ENCODE measurements at places on chromosomes 1 and 21.

GRCh38 chr1:65429806-65430205 is 9.3 kb downstream of the LEPR start:
- peak; percentile 91 for DNase-seq

GRCh38 chr1:15849775-15850324 is 2.3 kb downstream of the SPEN start:
- DNase-seq, result peak; percentile 53

DNA sequence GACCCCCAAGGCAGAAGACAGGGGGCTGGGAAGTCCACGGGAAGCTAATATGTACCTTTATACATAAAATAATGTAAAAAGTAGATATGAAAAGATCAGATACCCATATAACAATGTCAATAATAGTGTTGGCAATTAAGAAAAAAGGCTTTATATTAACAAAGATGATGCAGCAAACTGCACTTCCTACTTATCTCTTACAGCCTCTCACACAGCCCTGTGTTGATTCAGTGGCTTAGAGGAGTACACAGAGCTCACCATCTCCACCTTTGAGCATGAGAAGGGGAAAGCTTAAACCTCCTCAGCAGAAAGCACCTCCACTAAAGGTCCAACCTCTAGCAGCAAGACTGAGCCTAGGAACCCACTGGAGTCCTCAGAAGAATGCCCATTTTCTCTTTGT is 7.2 kb upstream of the VSIG8 start:
- no peak for DNase-seq

DNA sequence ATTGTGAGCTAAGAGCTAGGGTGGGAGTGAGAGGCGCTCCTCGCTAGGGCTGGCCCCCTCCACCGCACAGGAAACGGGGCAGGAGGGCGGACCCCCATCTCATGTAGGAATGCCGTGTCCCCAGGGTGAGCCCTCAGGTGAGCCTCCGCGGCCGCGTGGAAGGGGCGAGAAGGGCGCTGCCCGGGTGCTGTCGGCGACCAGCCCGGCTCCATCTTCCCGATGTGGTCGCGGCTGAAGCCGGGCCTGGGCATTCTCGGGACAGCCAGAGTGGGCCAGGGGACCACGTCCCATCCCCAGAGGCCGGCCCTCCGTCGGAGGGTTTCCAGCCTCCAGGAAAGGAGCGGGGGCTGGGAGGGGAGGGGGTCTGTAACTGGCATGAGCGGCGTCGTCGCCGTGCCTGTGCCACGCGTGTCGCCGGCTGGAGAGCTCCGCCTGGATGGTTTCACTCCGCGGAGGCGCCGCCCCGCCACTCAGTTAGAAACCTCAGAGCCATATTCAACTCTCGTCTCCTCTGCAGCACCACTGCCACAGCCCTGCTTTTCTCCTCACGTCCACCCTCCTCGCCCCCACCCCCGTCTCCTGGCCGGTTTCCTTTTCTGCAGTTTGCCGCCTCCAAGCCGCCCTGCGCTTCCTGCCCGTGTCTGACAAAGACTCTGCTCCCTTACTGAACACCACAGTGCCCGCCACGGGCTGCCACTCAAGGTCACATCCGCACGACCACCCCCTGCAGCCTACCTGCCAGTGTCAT is at the start of gene TMEM269:
Gene TMEM269, plus strand, starts transcription at position 46 of the 748 bp plus-strand sequence. CDS start 4,903 bp downstream, outside the sequence.
- peak; percentile 10 for DNase-seq

- peak; percentile 76 for DNase-seq
Measured at GRCh38 chr21:33286600-33287456, 20.7 kb downstream of the IL10RB start.

DNA sequence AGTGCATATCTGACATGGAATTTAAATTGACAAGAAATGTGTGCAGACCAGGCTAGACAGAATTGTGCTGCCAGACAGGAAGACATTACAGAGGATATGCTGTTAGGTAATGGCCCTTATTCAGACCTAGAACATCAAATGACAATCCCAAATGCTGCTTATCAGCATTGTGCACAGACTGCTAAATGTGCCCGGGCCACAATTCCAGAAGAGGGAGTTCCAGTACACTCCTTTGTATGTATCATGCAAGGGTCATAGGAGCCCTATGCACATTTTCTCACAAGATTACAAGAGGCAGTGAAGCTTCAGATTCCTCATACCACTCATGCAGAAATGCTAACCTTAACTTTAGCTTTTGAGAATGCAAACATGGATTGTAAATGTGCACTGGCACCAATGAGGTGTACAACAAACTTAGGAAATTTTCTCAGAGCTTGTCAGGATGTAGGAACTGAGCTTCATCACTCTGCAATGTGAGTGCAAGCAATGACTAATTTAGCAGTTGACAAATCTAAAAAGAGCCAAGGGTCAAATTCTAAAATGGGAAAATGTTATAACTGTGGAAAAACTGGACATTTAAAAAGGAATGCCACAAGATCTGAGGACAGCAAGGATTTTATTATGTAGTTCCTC is 273.5 kb downstream of the COL11A1 start:
- peak; percentile 3 for DNase-seq

DNA sequence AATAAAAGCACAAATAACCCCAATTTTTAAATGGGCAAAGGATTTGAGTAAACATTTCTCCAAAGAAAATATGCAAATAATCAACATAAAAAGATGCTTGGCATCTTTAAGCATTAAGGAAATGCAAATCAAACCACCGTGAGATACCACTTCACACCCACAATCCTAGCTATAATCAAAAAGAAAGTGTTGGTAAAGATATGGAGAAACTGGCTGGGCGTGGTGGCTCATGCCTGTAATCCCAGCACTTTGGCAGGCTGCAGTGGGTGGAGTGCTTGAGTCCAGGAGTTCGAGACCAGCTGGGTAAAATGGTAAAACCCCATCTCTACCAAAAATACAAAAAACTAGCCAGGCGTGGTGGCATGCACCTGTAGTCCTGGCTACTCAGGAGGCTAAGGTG is 16.9 kb downstream of the ARHGEF11 start:
- DNase-seq, result no peak

- DNase-seq, result no peak
Measured at GRCh38 chr1:91790392-91790791, 95.6 kb downstream of the TGFBR3 start.

- no peak for DNase-seq
Measured at GRCh38 chr1:205002705-205003104, 40.3 kb upstream of the CNTN2 start.

GRCh38 chr1:24536391-24536840 is 19.5 kb upstream of the NCMAP start:
- DNase-seq, result peak; percentile 31

DNA sequence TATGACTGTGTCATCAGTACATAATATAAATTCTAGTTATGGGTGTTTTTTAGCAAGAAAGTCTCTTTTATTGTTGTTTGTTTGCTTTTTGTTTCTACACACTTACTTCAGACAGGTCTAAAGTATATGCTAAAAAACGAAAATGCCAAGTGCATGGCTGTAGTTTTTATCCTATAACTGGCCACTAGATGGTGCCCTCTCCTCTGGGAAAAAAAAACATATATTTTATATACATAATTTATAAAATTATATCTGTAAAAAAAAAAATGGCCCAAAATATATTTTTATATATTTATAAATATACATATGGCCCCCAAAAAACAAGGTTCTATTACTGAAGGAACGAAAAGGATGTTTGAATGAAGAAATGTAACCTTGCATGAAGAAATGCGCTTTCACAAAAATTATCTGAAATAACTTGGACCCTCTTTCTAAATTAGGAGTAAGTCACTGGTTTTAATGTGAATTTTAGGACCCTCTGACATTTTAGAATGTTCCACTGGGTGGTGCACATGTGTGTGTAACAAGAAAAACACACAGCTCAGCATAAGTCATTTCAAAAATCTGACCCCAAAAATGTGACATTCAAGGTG is 93.5 kb downstream of the TTLL7 start:
- peak; percentile 23 for DNase-seq

DNA sequence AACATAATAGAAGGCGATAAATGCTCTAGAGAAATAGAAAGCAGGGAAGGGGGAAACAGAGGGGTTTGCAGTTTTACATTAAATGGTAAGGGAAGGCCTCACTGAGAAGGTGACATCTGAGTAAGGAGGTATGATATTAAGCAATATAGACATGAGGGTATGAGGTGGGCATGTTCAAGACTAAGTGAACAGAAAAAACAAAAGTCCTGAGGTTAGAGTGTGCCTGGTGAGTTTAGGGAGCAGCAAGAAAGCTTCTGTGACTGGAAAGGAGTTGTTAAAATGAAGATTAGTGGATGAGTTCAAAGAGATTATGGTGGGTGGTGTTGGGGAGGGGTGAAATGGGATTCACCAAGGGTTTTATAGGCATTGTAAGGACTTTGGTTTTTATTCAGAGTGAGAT is 8.6 kb downstream of the RPRD2 start:
- no peak for DNase-seq

GRCh38 chr1:13764588-13765332 is 64.8 kb downstream of the PRDM2 start:
- DNase-seq, result peak; percentile 51

GRCh38 chr21:25280061-25280460 is 327.2 kb downstream of the MRPL39 start:
- no peak for DNase-seq

DNA sequence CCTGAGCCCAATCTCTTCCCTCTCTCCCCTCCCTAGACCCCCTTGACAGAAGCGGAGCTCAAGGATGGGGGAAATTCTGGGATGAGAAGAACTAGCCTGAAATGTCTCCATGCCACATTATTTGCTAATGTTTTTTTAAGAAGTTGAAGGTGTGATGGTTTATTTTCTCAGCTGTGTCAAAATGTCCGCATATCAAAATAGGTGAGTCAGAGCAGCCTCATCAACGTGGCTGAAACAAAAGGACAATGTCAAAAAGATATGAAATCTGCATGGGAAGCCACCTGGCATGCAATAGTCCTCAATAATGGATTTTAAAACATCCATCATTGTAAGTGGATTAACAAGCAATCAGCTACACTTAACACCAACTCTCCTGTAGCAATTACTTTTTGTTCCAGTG is 101.4 kb downstream of the BEND5 start:
- DNase-seq, result no peak

GRCh38 chr1:224816062-224816461 is 113.4 kb upstream of the DNAH14 start:
- DNase-seq, result no peak

- DNase-seq, result no peak
Measured at GRCh38 chr1:36530791-36531190, 48.1 kb upstream of the CSF3R start.

DNA sequence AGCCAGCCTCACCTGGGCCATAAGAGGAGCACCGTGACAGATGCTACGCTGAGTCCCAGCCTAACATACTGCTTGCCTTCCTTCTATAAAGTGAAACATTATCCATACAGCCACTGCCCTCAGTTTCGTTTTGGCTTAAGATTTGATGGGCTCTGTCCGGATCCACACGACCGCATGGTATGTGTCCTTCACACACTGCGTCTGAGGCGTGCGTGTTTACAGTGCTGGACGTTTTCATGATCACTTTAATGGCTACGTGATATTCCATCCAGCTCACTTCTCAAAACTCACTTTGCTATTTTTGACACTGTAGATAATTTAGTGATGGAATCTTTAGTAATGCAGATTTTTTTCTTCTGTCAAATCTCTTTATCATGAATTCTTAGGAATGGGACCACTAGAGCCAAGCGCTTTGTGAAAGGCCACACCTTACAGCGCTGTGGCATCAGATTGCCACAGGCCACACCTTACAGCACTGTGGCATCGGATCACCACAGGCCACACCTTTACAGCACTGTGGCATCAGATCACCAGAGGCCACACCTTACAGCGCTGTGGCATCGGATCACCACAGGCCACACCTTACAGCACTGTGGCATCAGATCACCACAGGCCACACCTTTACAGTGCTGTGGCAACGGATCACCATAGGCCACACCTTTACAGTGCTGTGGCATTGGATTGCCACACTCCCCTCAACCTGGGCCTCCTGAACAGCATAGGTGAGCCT is 47.1 kb downstream of the PRDM15 start:
- no peak for DNase-seq

DNA sequence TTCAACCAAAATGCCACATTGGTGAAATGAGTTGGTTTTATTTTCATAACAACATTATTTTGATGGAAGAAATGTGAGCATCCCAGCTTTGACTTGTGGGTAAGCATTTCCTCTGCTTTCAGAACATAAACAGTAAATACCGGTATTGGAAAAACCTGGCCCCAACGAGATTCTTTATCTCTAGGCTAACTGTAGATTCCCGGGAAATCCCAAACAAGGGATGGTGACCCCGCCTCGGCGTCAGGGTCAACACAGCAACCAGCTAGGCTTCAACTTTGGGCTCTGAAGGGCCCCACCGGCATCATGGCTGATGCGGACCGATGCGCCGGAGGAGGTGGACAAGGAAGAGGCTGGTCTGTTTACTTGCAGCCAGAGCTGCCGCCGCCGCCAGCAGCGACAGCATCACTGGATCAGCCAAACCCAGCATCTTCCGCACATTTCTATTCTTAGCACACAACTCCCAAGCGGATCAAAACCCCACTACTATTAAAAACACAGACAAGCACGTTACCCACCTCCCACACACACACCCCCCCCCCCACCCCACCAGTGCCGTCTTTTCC is 1.1 kb downstream of the AKT3 start:
- peak; percentile 78 for DNase-seq

- peak; percentile 53 for DNase-seq
Measured at GRCh38 chr1:208988811-208989222, 594.7 kb upstream of the CAMK1G start.

DNA sequence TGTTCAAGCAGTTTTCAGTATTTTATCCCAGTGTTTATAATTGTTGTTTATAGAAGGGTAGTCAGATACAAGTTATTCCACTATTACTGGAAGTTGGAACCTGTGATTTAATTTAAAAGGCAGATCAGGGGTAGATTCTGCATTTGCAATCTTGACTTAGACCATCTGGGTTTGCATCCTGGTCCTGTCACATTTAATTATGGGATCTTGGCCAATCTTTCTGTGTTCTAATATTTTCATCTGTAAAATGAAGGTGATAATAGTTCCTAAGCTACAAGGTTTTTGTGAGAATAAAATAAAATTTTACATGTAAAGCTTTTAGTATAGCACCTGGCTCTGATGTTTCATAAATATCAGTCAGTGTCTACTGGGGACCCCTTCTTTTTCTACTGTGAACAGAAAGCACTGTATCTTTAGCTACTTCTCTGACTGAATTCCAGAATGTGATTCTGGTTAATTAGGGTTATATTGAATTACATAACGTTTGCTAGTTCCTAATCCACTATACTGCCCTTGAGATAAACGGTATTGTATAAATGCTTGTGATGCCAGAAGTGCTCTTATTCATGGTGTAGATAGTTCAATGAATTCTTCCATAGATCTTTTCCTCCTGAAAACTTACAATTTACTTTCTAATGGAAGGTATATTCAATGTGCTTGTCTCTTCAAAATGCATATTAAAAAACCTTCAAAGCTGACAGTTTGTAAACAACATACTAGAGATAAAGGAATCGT is 131.0 kb downstream of the KCNK1 start:
- DNase-seq, result no peak

DNA sequence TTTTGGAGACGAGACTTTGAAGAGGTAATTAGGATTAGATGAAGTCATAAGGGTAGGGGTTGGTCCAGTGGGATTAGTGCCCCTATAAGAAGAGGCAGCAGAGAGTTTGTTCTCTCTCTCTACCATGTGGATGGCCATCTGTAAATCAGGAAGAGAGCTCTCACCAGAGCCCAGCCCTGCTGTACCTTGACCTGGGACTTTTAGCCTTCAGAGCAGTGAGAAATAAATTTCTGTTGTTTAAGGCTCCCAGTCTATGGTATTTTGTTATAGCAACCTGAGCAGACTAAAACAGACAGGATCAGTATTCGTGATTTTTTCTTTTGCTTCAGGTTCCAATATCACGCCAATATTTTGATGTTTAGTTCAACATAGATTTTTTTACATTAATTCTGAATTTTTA is 30.0 kb downstream of the TBX15 start:
- no peak for DNase-seq

All from iris pigment epithelial cell (primary cell).